Skeletal muscle cell (primary cell): ENCODE measurements at places on chromosomes 2 and 18.

- DNase-seq, result peak; percentile 54
Observed at GRCh38 chr2:33015421-33016142, 68.8 kb downstream of the LTBP1 start.

DNA sequence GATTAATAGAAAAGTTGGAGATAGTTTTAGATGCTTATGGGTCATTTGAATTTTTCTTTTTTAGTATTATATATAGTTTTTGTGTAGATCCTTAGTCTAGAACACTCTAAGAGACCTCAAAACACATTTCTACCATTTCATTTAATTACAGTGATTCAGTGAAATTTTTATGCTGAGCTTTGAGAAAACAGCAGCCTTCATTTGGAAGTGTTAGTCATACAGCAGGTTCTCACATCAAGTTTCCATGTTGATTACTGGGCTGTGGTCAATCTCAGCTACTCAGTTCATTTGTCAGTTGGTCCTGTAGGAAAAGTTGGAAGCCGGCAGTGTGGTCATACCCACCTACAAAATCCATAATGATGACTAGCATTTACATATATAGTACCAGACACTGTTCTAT is 37.9 kb downstream of the MAP3K19 start:
- no peak for DNase-seq

GRCh38 chr2:21231985-21232384 is 108.2 kb downstream of the TDRD15 start:
- no peak for DNase-seq

DNA sequence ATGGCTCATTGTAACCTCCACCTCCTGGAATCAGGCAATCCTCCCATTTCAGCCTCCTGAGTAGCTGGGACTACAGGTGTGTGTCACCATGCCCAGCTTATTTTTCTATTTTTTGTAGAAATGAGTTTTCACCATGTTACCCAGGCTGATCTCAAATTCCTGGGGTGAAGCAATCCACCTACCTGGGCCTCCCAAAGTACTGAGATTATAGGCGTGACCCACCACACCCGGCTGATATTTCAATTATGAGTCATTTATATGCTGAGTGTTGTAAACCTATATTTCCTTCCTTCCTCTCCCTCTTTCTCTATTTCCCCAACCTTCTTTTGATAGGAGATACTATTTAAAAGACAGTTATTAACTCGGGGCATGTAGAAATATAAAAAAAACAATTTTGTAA is 469.6 kb upstream of the ID2 start:
- no peak for DNase-seq

GRCh38 chr2:95013726-95014125 is 11.8 kb upstream of the MAL start:
- no peak for DNase-seq

DNA sequence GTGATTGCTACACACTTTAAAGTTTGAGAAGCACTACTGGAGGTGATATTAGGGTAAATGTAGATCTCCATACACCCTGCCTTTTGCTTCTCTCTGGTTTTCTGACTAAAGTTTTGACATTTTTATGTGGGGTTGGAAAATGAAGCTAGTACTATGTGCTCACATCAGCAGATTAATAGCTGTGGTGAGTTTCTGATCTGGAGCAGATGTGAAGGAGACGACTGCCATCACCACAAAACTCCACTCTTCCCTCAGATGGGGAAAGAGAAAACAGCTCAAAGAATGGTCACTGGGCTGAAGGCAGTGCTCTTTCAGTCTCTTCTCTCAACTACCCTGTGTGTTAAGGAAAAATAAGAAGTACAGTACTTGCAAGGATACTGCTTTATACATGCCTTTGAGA is 37.2 kb downstream of the PLEKHA3 start:
- no peak for DNase-seq
